Nucleus accumbens (tissue), 56 donors: ENCODE measurements at places on chromosomes 2 and 18.

GRCh38 chr2:36246320-36246990 lies 109.1 kb upstream of the CRIM1 start:
- DNase-seq = no peak

DNA sequence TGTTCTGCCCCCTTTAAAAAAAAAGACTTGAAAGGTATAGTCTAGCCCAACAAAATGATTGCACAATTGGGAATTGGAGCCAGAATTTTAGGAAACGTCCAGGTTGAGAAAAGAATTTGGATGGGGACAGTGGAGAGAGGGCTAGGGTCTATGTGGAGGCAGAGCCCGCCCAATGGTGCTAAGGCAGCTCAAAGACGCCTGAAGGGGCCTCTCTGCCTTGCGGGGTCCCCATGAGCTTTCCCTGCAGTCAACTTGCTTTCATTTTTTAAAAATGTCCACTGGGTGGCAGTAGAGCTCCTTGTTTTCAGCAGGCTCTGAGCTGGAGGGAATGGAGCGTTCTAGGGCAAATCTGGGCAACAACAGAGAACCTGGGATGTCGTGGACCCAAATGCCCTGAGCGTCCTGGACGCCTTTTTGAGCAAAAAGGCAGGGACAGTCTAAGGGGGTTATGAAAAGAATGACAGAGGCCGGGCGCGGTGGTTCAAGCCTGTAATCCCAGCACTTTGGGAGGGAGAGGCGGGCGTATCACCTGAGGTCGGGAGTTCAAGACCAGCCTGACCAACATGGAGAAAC lies 40.2 kb upstream of the ITM2C start:
- peak; percentile 48 for DNase-seq

DNA sequence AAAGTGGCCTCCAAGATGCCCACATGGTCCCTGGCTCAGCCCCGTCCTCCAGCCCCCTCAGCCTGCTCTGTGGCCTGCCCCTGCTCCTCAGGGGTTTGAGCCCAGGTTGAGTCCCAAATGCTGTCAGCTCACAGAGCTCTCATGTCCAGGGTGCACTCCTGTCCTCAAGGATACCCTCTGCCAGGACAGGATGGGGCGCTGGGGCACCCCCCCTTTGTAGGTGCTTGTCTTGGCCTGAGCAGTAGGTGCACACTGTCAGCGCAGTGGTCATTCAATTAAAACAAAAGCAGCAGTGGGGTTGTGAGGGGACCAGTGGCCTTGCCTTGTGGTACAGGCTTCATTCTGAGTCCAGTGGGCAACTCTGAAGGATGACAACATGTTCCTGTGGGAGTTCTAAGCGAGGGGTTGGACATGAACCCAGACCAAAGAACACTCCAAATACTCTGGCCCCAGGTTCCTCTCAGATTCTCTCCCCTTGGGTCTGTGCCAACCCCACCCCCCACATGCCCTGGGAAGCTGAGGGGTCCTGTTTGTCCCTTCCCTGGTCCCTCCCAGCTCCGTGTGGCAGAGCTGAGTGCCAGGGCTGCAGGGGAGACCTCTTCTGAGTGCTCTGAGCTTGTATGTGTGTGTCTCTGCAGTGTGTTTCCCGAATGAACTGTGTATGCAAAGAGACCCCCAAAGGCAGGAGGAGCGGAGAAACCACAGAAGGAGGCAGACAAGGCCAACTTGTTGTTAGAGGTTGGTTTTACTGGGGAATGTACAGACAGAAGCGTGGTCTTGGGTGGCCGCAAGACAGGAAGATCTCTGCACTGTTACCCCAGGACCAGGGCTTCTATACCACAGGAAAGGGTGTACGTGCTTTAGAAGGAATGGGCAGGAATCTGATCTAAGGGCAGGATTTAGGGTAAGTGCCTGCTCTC lies 155.6 kb upstream of the HS6ST1 start:
- no peak for DNase-seq

DNA sequence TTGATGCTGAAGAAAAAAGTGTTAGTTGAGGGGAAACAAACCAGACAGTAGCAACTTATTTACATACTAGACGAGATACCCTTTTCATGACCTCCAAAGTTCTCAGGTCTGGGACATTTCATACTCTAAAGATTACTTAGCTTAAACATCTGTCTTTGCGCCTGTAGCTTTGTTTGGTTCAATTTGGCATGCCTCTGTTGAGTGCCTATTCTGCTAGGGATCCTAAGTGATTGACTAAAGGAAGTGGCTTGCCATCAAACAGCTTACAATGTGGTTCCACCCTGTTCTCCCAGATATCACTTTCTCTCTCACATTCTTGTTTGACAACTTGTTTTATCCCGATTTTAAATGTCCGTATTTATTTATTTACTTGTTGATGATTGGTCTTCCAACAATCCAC lies 488.8 kb downstream of the PARD3B start:
- DNase-seq = no peak

DNA sequence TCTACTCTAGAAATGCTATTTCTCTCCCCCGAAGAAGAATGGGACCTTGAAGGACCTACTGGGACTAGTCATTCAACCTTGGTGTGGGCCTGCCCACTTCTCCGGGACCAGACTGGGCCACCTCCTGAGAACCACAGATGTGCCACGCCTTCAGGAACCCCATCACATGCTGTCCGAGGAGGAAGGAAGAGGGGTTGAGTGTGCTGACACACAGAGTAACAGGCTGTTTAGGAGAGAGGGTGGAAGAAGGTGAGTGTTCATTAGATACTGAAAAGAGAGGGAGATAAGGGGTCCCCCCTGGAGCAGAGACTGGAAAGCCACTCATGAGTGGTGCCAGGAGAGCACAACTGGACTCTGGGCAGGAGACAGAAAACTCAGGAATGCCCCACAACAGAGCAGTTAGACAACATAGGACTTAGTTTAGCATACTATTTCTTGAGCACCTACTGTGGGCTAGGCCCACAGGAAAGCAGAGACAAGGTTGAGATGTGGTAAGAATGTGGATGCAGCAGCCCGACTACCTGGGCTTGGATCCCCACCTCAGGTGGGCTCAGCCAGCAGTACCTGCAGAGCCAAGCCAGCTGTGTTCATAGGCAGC lies 286.4 kb upstream of the NCKAP5 start:
- no peak for DNase-seq

GRCh38 chr2:97676620-97677019 lies 7.1 kb downstream of the C2orf92 start:
- no peak for DNase-seq

- DNase-seq = no peak
Measured at GRCh38 chr2:171391532-171391931, 42.3 kb downstream of the METTL8 start.

GRCh38 chr2:197869501-197870111 lies 65.2 kb downstream of the PLCL1 start:
- DNase-seq = no peak

DNA sequence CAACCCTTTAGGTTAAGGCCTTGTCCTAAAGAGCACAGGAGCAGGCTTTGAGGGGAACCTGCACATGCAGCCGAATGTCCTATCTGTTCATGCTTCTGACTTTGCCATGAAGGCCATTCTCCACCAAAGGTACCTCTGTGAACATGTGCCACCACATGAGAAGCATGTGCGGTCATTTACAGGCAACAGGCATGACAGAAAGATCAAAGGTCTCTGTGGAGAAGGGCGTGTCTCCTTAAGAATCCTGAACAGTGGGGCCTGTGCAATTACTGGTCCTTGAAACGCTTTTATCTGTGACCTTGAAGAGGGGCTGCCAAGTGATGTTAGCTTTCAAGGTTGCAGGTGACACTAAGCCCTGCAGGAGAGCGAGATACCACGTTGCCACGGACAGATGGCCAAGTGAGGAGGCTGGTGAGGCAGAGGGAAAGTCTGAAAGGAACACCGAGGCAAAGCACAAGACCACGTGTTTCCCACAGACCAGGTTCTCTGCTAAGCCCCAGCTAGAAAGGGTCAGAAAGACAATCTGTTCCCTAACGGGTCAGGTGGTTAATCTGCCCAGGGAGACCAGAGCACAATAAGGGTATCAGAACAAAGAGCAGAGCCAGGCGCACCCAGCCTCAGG lies 19.5 kb upstream of the POMC start:
- DNase-seq = no peak

DNA sequence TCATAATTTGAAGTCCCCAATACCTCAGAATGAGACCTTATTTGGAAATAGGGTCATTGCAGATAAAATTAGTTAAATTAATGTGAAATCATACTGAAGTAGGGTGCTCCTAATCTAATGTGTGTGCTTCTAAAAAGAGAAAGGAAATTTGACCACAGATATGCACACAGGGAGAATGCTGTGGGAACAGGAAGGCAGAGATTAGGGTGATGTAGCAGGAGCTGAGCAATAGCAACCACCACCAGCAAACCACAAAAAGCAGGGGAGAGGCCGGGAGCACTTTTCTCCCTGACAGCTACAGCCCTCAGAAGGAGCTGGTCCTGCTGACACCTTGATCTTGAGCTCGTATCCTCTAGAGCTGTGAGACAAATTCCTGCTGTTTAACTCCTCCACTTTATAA lies 24.6 kb upstream of the SCG2 start:
- no peak for DNase-seq

- no peak for DNase-seq
Measured at GRCh38 chr2:73877071-73877802, 15.6 kb upstream of the ACTG2 start.

GRCh38 chr18:55575066-55575465 lies 12.9 kb downstream of the TCF4 start:
- DNase-seq = no peak

GRCh38 chr2:134205087-134205486 lies 48.8 kb upstream of the MGAT5 start:
- no peak for DNase-seq

- DNase-seq = no peak
Measured at GRCh38 chr2:201450954-201451291, 335 bp downstream of the TRAK2 start.

DNA sequence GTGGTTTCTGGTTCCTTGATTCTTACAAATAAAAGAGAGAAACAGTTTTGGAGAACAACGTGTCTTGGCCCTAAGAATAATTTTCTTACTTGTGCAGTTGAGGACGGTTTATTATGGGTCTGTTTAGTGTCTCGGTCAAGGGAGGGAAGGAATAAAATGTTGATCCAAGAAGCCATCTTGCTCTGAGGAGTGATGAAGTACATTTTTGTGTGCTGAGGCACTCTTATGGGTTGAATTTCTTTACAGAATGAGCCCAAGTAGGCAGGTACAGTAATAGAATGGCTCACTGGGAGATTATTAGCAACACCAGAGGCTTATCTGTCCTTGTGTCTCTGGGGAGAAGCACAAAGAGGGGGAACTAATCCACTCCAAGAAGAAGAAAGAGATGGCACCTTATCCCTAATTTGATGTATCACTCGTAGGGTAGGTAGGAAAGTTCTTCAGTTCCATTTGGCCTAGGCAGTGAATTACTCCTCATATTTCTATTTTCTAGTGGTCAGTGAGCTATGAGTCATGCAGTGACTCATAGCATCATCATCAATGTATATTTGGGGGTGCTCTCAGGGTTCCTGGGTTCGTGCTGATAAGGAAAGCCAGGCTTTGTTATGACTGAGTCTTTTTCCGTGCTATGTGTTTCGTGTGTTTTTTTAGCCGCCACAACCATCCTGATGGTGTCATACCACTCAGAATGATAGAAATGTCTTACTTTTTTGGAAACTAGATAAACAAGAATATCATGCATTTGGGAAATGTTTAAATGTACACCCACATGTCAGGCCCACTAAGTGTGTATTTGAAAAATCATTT lies 250.1 kb upstream of the CTAGE1 start:
- no peak for DNase-seq

DNA sequence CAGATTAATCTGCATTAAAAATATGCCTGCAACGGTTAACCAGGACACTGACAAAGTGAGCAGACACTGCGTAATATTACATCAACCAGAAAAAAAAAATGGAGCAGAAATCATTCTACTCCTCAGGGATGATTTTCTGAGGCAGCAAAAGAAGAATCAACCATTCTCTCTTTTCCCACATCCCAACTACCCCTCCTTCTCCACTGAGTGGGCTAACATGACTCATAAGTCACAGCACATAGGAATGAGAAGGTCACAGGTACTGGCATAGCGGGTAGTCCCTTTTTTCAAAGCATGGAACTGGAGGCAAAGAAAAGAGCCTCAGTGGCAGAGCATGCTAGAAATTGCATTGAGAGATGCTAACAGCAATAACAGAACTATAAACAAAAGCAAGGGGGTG lies 54.3 kb upstream of the TSPYL6 start:
- no peak for DNase-seq

GRCh38 chr2:234435836-234436481 lies 60.9 kb downstream of the ARL4C start:
- no peak for DNase-seq

GRCh38 chr2:231110551-231110950 lies 14.3 kb downstream of the HTR2B start:
- DNase-seq = no peak

DNA sequence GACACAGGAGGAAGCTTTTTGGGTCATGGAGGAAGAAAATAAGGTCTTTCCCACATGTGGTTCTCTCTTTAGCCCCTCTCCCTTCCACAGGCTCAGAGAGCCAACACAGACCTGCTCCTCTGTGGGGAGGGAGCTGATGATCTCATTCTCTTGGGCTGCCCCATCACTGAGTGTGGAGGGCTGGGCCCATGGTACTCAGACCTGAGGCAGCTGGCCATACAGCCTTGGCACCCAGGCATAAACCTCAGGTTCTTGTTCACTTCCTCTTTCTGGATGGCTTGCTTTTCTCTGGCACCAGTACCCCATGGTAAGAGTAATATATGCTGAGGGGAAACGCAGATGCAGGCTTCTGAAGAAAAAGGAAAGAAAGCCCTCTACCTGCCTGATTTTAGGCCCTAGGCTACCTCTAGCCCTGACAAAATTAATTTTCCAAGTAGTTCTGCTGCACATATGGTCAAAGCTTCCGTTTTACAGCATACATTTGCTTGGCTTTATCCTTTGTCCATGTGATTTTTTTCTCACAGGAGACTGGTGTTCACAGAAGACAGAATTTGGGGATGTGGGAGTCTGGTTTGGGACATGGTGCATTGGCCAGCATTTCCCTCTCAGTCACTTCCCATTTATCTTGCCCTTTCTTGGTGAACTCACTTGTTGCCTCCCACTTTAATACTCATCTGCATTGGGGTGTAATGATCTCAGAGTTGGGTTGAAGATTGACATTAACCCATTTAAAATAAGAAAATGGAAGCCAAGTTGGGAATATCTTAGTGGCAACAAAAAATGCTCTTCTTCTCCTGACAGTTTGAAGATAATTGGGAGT lies 11.1 kb downstream of the DHRS9 start:
- no peak for DNase-seq

DNA sequence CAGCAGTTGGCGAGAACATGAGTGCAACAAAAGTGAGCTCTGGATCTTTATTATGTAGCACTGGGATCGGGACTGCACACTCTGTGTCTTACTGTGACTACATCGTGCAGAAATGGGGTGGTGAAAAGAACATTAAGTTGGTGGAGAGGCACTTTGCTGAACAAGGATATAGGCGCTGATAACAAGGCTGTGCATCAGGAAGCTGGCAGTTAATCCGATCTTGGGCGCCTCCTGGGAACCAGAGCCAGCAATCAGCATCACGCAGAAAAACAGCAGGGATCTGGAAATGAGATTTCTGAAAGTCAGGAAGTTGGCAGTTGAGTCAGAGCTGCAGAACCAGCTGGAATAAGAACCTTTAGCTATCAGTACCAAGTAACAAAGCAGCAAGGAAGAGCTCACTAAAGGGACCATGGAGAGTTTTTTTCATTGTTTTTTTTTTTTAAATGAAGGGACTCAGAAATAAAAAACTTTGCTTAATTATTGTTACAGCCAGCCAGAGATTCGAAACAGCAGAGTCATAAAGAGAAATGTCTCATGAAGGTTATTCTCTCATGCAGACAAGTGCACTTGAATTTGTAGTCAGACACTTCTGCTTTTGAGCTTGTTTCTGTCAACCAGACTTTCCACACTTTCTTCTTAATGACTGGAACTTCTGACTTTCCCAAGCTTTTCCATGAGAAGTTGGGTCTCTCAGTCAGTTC lies 22.8 kb upstream of the MYO3B start:
- no peak for DNase-seq

GRCh38 chr2:145323512-145323911 lies 803.6 kb upstream of the ZEB2 start:
- no peak for DNase-seq
